ENCODE measurements at places on chromosomes 11 and 22.

GRCh38 chr22:38163844-38164550, 17.6 kb downstream of the PLA2G6 start:
- no peak for DNase-seq

DNA sequence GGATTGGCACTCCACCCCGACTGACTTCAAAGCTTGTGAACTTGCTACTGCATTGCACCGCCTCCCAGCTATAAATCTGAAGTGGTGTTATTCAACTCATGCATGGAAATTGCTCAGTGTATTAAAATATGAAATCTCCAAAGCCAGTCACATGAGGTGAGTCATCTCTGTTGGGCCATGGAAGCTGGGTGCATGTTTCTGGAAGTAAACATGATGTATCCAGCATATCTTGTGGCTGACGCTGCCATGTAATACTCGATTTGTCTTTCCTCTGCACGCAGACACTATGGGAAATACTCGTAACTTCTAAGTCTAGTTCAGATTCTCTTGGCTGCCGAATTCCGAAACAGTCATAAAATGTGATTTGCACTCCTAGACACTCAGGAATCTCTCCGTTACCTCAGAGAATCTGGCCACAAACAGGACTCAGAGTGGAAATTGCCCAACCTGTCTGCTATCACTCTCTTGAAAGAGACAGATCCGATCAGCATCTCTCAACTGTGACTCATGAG, 154.9 kb upstream of the MPPED2 start:
- peak; percentile 3 for DNase-seq

GRCh38 chr11:6610591-6610990, 1.4 kb downstream of the TAF10 start:
- DNase-seq, result no peak

- no peak for DNase-seq
Measured at GRCh38 chr11:120430146-120430545, 81.4 kb upstream of the GRIK4 start.

DNA sequence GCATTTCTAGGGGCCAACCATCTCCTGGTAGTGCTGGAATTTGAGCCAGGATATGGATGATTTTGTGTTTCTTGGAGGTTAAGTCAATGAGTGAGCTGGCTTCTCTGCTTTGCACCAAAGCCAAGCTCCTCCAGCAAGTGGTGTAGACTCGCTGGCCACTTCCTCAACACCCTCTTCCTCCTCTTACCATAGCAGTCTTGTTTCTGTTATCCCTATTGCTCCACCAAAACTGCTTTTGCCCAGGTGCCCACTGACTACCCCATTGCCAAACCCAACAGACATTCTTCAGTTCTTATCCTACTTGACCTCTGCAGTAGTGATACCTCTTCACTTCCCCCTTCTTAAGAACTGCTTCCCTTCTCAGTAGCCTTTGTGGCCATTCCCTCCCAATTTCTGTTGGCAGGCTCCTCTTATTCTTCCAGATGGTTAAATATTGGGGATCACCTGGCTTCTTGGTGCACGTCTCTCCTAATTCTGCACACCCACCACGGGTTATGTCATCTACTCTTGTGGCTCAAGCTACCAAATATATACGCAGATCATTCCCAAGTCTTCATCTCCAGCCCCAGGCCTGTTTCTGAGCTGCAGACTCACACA, 7.0 kb upstream of the PRG2 start:
- no peak for DNase-seq

DNA sequence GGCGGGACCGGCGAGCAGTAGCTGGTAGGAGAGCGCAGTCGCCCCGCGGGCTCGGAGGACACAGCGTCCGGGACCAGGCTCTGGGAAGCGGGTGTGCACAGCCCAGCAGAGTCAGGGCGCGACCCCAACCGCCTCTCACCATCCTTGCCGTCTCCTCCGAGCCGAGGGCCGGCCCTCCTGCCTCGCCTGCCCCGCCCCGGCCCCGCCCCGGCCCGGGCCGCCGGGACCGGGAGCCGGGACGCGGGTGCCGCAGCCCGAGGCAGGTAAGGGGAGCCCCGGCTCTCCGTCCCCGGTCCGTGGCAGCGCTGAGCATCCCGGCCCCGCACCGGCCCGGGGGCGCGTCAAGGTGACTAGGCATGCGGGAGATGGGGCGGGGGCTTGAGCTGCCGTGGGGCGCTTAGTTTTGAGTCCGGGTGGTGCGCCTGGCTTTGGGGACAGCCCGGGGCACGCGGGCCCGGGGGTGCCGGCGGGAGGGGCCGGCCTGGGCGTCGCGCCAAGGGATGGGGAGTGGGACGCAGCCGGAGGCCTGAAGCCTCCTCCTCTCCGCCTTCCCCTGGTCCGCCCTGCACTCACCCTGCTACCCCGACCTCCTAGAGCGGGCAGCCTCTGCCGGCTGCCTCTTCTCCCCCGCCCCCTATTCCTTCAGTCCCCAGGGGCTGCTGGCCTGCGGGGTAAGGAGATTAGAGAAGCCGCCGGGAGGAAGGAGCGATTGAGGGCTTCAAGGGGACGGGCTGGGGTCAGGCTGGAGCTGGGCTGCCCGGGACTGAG, at the start of gene ABCG4:
Gene ABCG4, plus strand, starts transcription at position 35 of the 768 bp plus-strand sequence. CDS start 914 bp downstream, outside the sequence.
- DNase-seq, result no peak

DNA sequence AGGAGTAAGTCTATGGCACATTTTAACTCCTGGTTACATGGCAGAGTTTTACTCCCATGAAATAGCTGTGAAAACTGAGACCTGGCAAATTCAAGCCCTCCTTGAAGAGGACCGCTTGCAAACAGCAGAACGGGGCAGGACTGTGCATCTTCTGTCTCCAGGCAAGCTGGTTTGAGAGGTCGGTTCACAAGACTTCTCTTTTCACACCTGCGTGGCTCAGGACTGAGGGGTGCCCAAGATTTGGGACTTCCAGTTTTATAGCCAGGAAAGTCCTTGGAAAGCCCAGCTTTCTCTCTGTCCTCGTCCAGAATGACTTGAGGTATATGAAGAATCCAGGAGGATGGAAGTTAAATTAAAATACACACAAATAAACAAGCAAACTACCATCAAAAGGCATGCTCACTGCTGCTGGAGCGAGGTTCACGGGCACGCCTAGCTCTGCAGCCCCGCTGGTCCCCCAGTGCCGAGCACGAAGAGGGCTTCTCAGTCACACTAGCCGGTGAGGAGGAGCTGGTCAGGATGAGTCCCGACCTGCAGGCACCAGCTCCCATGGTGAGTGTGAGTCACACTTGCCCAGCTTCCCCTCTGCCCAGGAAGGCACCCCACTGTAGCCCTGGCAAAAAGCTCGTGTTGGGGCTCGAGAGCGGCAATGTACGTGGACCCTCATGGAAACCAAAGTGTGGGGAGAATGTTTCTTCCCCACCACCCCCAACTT, 1382.4 kb downstream of the BRD1 start:
- DNase-seq, result no peak

DNA sequence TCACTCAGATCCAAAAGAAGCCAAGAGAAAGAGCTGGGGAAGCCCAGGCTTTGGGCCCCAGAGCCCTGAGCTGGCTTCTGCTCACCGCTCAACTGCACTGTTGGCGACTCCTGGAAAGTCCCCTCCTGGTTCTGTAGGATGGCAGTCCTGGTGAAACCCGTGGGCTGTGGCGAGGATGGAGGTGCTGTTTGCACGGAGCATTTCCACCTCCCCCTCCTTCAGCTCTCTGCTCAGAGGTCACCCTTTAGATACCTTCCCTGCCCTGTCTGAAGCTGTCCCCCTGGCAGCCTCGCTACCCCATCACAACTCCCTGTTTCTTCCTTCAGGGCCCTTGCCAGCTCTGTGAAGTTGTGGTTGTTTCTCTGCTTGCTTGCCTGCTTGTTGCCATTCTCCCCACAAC, 97.8 kb downstream of the MYO18B start:
- no peak for DNase-seq

- no peak for DNase-seq
Measured at GRCh38 chr22:17712441-17712840, 61.8 kb downstream of the BID start.

DNA sequence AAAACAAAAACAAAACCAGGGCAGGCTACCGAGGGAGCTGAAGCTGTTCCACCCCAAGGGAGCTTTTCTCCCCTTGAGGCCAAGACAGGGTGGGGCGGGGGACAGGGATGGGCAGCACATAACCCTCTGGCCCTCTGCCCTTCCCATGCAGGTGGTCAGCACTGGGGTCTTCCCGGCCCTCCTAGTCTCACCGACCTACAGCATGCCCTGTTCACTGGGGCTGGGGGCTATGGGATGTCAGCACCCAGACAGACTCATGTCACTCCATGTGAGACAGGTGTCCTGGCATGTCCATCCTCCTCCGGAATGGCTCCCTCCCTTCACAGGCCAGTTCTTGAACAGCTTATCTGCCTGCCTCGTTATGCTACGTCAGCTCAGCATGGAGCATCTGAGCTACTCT, 51.7 kb downstream of the DSCAML1 start:
- DNase-seq, result no peak

- DNase-seq, result no peak
Measured at GRCh38 chr11:126522152-126522551, 166.7 kb downstream of the ST3GAL4 start.

GRCh38 chr11:77656362-77656761, 18.8 kb upstream of the CLNS1A start:
- no peak for DNase-seq
